Posterior cingulate gyrus (tissue), 11 donors: ENCODE measurements at places on chromosomes 7 and 10.

DNA sequence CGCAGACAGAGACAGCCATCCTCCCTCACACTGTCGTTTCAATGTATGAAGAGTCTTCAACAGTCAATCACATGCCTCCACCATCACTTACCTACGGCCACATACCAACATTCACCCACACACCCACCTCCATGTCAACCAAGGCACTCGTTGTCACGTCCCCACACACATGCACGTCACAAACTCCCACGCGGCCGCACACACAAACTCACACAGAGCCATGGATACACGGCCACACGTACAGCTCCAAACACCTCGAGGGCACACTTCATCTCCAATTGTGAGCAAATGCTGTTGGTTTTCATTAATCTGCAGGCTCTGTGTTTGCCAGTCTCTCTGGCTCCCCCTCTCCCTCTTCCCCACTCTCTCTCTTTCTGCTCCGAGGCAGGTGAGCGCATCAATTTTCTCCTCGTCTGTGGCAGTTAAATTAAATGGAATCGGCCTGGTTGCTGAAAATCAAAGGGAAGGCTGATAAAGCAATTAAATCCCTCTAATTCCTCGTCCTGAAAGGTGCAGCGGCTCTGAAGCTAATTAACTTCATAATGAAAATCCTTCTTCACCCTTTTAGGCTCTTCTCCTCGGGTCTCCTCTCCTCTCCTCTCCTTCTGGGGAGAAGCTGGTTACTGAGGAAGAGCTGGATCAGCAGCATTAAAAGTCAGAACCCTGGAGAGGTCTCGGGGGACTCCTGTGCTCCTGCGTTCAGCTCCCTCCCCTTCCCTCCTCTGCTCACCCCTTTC, 53.8 kb upstream of the SLF2 start:
- DNase-seq: no peak

DNA sequence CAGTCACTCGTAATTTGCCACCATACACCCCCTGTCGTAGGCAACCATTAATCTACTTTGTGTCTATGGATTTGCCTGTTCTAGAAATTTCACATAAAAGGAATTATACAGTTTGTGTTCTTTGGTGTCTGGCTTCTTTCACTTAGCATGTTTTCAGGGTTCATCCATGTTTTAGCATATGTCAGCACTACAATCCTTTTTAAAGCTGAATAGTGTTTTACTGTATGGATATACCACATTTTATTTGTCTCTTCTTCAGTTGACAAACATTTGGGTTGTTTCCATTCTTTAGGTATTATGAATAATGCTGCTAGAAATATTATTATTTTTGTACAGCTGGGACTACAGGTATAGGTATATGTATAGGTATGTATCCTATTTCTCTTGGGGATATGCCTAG, 17.4 kb upstream of the SVIL start:
- DNase-seq: no peak

- no peak for DNase-seq
These were observed 316.9 kb upstream of the PLXDC2 start for GRCh38 chr10:19499291-19499770.

- DNase-seq: no peak
These were observed 105.2 kb upstream of the NOBOX start for GRCh38 chr7:144508702-144509101.

DNA sequence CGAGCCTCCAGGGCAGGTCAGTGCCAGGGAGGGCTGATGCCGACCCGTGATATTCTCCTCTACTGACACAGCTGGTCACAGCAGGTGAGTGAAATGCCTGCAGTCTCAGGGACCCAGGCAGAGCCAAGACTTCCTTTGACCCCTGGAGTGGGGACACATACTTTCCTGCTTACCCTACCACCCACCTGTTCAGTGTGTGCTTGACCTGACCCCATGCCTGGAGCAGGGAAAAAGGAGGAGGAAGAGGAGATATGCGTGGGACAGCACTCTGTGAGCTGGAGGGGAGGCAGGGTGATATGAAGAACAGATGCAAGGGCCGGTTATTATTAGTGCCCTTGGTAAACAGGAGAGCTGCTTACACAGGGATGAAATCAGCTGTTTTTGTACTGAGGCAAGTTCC, 40.8 kb upstream of the WIPF3 start:
- no peak for DNase-seq

DNA sequence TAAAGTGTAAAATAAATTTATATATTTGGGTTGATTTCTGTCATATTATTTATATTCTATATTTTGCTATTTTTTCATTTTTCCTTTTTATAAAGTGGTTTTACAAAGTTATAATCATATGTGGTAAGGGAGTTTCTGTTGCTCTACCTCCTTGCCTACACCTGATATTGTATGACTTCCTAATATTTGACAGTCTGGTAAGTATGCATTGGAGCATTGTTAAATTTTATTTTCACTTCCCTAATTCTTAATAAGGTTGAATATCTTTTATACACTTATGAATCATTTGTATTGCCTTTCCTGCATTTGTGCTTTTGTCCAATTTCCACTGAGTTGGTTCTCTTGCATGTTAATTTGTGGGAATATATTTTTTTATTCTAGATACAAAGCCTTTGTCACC, 492.4 kb downstream of the GRID1 start:
- DNase-seq: no peak

DNA sequence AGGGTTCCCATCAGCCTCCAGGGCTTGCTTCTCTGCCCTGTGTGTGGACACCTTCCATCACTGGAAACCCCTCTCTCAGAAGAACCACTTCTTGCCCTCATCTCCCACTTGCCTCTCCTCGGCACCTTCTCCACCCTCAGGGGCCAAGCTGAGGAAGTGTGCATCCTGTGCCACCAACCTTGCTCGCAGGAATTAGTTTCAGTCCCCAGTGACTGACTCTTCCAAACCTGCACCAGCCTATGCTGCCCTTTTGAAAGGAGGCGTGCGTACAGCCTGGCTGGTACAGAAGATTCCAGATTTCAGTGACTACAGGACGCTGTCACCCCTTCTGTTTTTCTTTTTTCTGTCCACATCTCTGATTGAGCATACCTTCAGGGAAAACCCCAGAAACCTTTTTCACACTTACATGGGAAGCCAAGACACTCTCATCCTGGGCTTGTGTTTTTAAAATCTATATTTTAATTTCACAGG, 67.1 kb downstream of the IKZF1 start:
- DNase-seq: no peak

DNA sequence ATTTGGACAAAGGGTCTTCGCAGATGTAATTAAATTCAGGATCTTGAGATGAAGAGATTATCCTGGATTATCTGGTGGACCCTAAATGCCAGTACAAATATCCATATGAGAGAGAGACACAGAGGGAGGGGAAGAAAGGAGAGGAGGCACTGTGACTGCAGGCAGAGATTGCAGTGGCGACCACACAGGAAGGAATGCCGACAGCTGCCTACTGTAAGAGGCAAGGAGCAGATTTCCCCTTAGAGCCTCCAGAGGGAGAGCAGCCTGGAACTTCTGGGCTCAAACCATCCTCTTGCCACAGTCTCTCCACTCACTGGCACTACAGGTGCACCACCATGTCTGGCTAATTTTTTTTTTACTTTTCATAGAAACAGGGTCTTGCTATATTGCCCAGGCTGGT, 152.3 kb downstream of the SDK1 start:
- DNase-seq: no peak

DNA sequence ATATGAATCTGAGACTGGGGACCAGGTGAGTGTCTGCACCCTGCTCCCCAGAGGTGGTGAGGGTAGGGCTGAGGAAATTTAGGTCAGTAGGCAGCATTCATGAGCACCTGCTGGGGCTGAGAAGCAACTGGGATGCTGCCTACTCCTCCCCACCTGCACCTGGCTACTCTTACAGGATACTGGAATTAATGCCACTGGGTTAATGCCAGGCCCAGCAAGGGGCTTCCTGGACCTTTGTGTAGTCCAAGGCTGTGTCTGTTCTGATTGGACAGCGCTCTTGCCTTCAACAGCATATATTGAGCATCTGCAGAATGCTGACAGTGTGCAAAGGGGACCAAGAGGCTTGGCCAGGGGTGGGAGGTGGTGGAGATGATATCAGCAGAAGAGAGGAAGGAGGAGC, 32.1 kb downstream of the ADCYAP1R1 start:
- no peak for DNase-seq

DNA sequence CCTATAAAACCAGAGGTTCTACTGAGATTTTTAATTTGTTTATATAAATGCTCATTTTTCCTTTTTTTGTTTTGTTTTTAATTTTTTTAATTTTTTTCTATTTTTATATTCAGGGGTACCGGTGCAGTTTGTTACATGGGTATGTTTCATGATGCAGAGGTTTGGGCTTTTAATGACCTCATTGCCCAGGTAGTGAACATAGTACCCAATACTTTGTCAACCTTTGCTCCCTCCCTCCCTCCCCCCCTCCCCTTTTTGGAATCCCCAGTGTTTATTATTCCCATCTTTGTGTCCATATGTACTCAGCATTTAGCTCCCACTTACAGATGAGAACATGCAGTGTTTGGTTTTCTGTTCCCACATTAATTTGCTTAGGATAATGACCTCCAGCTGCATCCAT, 94.4 kb upstream of the NEBL start:
- no peak for DNase-seq

DNA sequence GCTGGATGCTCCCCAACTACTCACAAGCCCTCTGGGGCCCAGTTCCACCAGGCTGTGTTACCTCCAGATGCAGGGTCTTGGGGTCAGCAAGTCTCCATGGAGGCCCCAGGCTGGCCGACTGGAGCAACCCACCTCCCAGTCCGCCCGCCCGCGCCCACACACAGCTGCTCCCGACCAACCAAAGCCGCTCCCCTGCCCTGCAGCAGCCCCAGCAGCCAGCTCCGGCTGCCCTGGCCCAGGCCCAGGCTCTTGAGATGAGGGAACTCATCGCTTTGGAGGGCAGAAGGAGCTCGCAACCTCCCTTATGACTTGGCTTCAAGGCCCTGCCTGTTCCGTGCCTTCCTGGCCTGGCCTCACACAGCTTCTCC, 47.2 kb downstream of the LRRC20 start:
- DNase-seq: no peak

DNA sequence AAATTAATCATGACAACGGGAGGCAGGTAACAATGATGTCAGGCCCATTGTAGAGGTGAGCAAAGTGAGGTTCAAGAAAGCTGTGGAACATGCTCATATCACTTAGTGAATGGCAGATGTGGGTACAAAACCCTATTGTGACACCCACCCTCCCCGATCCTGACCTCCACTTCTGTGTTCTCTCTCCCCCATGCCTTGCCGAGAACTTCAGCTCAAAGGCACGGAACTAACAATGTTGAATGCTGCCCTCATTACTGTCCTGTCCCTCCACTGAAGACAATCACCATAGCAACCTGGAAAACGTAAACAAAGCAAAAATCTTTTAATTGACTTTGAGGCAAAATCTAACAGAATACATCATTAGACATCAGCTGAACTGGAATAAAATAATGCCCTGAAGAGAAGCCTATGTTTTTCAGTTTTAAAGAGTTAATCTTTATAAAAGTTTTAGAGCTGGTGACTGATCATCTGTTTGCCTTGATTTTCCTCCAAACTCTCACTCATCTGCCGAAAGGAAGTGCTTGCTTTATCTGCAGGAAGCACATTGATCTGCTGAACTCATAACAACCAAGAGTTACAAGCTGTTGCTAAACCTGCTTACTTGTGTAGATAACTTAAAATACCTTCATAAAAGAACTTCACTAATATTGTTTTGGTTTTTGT, 133.6 kb downstream of the CUBN start:
- no peak for DNase-seq

GRCh38 chr10:133199992-133200611, 29.9 kb upstream of the UTF1 start:
- peak; percentile 73 for DNase-seq

- DNase-seq: peak; percentile 8
These were observed 228.8 kb upstream of the FAM3C start for GRCh38 chr7:121624958-121625357.

- no peak for DNase-seq
These were observed 25.5 kb downstream of the ZNF713 start for GRCh38 chr7:55912748-55913158.

GRCh38 chr10:130220251-130221185, 84.3 kb downstream of the GLRX3 start:
- no peak for DNase-seq

GRCh38 chr10:93999401-93999851, 5.7 kb downstream of the PLCE1 start:
- DNase-seq: no peak

DNA sequence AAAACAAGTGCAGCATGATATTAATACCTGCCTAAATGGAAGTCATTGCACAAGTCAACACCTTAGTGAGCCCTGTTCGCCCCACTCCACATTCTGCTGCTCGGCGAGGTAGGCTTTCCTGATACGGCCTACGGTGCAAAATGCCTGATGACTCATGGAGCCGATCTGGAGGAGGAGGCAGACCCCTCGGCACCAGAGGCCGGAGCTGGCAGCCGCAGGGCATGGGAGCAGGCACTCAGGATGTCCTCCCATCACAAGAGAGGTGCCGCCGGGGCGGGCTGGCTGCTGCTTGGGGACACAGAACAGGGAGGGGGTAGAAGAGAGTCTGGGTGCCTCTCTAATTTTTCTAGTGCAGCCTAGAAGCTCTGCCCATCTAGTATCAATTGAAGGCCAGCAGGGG, 418.5 kb upstream of the MGMT start:
- no peak for DNase-seq

- no peak for DNase-seq
These were observed 18.4 kb downstream of the TSPAN14 start for GRCh38 chr10:80472234-80473095.

GRCh38 chr7:103480771-103481170, 34.8 kb upstream of the SLC26A5 start:
- no peak for DNase-seq

DNA sequence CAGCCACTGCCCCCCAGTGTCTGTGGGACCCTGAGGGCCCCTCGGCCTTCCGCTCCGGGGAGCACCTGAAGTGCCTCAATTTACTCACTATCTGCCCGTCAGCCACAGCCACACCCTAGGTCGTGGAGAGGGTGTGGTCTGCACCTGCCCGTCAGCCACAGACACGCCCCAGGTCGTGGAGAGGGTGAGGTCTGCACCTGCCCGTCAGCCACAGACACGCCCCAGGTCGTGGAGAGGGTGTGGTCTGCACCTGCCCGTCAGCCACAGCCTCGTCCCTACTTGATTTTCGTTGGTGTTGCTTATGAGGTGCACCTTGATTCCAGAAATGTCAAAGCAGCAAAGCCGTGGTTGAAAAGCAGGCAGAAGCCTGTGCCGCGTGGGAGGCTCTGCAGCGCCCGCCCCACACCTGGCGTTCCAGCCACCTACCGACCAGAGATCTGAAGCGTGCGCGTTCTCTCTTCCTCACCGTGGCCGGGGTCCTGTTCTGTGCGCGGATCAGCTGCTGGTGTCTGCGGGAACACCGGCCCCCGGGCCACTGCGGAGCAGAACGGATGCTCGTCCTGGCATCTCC, 101.6 kb downstream of the DYNC2I1 start:
- DNase-seq: no peak

GRCh38 chr10:112650588-112651030, 203.6 kb downstream of the VTI1A start:
- no peak for DNase-seq

DNA sequence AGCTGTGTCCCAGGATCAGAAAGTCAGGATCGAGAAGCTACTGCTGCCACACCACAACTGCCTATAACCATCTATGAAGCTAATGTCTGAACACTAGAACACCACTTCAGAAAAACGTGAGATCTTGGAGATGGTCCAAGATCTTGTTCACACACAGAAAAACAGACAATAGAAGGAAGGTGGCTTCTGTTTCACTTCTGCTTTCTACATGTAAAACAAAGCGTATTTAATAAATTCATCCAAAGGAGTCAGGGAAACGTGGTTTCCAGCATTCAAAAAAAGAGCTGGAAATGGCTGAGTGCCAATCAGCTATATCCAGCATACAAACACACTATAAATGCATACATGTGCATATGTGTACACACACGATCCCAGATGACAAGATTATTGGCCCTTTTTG, 70.2 kb upstream of the CCDC71L start:
- DNase-seq: no peak

- DNase-seq: no peak
These were observed 134.4 kb upstream of the FAM3C start for GRCh38 chr7:121530227-121531174.
